NT2/D1 (cell line): ENCODE measurements at places on chromosomes 16 and 17.

- no peak for DNase-seq
These were observed 8.6 kb downstream of the CES4A start for GRCh38 chr16:66996983-66997358.

- DNase-seq, result no peak
These were observed 51.3 kb downstream of the ADCY9 start for GRCh38 chr16:4064950-4065352.

DNA sequence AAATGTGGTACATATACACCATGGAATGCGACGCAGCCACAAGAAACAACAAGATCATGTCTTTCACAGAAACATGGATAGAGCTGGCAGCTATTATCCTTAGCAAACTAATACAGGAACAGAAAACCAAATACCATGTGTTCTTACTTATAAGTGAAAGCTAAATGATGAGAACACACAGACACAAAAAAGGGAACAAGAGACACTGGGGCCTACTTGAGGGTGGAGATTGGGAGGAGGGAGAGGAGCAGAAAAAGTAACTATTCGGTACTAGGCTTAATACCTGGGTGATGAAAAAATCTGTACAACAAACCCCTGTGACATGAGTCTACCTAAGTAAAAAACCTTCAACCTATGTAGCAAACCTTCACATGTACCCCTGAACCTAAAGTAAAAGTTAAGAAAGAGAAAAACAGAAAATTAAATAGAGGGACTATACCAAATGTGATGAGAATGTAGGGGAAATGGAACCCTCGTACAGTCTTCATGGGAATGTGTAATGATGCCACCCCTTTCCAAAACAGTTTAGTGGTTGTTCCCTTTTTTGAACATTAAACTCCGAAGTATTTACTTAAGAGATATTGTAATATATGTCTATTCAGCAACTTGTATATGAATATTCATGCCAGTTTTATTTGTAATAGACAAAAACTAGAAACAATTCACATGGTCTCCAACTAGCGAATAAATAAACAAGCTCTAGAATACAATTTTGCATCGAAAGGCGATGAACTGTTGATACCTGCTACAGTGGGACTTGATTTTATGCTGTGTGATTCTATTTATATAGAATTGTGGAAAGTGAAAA lies 33.9 kb downstream of the AHSP start:
- no peak for DNase-seq

GRCh38 chr17:382644-383533 lies 30.3 kb upstream of the RPH3AL start:
- peak; percentile 76 for DNase-seq

- DNase-seq, result no peak
These were observed 12.7 kb downstream of the MMP2 start for GRCh38 chr16:55491691-55492090.

DNA sequence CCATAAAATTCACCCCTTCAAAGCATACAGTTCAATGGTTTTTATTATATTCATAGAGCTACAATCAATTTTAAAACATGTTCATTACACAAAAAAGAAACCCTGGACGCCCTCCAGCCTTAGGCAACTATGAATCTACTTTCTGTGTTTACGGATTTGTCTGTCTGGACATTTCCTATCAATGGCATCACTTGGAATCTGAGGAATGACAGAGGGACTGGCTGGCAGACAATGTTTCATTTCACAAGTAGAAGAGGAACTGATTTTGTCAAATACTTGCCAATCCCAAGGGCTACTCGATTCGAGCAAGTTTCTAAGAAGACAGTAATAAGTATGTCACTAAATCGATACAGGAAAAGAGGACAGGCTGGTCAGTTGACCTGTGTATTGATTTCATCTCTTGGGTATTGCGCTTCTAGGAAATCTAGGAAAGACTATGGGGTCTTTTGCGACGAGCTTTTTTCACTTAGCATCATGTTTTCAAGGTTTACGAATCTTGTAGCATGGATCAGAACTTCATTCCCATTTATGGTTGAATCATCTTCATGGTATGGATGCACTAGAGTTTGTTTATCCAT lies 56.6 kb downstream of the RGS9 start:
- no peak for DNase-seq

GRCh38 chr16:1378804-1379303 lies 27.1 kb downstream of the GNPTG start:
- no peak for DNase-seq

DNA sequence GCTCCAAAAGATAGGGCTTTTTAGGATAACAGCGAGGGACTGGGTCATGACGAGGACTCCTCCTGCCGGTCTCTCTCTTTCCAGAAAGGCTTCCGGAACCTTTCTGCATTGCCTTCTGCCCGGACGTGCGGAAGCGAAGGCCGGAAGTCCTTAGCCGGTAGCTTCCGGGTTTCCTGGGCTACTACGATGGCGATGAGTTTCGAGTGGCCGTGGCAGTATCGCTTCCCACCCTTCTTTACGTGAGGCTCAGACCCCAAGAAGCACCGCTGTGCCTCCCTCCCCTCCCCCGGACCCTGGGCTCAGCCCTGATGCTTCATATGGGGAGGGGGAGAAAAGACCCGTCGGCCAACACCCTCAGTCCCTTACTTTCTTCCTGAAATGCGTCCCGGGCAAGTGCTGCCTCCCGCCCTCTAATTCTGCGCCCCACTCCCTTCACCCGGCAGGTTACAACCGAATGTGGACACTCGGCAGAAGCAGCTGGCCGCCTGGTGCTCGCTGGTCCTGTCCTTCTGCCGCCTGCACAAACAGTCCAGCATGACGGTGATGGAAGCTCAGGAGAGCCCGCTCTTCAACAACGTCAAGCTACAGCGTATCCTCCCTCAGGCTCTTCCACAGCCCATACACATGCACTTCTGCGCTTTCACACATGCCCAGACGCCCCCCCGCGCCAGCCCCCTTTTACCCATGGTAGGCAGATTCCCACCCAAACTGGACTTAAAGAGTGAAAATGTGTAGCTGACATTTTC lies at the start of gene VPS25:
Gene VPS25, plus strand, starts transcription at position 160 of the 746 bp plus-strand sequence. Its CDS starts 27 bp downstream, at position 187.
- DNase-seq, result peak; percentile 49

DNA sequence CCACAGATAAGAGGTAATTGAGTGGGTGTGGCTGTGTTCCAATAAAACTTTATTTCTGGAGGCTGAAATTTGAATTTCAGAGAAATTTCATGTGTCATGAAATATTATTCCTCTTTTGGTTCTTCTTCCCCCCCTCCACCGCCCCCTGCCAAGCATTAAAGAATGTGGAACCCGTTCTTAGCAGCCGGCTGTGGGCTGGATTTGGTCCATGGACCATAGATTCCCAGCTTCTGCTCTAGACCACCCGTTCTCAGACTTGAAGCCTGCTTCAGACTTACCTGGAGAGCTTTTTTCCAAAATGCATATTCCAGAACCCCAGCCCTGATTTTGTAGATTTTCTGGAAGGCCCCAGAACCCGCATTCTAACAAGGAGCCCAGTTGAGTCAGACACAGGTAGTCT lies 15.1 kb upstream of the LASP1NB start:
- DNase-seq, result no peak

- DNase-seq, result no peak
These were observed 68.6 kb downstream of the ZZEF1 start for GRCh38 chr17:4073983-4074830.

DNA sequence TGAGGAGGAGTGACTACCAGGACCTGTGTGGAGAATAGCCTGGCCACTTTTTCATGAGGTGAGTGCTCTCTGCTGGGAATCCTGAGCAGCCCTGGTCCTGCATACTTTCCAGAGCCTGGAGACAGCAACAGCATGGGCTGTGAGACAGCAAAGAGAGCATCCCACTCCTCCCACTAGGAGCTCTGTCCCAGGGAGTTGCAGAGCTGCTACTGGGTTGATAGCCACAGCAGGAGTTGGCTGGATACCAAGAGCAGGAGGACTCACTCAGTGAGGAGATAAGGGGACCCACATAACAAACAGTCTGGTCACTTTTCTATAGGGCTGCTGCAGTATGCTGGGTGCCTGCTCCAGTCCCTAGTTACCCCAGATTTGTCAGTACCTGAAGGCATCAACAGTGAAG lies 439.3 kb upstream of the CDH8 start:
- DNase-seq, result no peak

DNA sequence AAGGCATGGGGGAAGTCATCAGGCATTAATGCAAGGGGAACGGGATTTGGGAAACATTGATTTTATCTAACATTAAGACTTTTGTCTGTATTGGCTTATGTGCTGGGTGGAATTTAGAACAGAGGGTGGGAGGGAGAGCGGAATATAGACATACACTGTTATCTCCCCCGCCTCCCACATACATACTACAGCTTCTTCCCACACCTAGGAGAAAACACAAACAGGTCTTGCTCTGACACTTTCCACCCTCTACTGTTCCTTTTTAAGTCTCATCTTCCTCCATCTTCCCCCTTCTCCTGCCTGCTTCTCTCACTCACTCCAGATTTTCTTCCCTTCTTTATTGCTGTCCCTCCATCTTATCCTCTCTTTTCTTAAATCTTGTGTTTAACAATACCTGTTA lies 425 bp downstream of the OR4D1 start:
- no peak for DNase-seq

DNA sequence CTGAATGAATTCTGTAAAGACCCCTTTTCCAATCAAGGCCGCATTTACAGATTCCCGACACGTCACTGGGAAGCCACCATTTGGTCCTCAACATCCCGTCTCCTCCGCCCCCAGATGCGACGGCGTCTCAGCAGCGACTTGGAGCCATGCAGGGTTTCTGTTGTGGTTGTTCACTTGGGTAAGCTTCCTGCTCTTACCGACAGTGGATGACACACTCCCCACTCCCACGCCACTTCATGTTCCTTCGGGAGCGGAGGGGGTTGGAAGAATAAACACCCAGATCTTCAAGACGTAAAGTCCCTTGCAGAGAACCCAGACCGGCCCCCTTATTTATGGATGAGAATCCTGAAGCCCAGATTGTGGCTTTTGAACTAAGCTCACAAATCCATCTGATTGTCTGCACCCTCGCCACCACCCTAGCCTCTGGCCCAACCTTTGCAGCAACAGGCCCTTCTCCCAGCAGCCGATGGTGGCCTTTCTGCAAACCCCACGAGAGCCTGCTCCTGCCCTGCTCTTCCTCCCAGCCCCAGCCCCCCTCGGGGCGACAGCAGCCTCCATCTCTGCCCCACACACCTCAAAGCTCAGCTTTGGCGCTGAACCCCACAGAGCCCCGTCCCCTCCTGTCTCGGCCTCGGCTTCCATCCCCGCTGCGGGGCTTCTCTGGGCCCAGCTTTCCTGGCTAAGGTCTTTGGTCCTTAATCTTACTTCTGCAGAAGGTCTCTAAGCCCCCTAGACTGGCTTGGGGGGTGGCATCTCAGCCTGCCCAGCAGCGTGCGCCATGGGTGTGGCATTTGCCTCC lies 19.0 kb upstream of the OSGIN1 start:
- no peak for DNase-seq

GRCh38 chr17:79180358-79181005 lies 105.9 kb downstream of the ENGASE start:
- DNase-seq, result no peak

DNA sequence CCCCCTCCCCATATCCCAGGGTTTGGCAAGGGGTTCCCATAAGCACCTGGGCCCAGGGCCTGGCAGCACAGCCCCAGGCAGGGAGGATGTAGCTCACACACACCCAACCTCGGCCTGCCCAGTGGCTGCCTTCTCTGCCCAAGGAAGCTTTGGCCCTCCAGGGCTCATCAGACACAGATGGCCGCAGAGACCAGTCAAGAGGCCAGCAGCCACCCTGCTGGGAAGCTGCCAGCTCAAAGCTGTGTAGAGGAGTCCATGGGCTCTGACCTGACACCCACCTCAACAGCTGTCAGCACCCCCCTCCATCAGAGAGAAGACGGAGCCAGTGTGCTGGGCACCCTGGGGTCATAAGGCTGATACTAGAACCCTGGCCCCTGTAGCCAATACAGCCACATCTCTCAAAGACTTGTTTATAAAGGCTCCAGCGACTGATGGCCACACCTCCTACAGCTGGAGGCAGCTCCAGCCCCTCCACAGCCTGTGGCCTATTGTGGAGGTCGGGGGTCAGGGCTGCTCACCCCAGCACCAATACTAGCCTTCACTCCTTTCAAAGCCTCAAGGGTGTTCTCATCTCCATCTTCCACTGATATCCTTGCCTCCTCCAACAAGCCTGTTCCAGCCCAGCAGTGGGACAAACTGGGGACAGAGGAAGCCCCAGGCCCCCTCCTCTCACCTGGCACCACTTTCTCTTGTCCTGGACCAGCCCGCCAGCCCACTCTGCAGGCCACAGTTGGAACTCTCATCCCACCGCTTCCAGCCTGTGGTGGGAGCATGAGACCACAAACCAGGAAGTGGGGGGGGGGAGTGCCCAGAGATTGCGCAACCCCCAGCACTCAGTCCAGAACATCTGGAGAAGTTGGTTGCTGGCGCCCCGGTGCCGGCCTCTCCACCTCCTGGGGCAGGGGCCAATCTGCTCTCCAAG lies 2.2 kb upstream of the MPG start:
- no peak for DNase-seq

- no peak for DNase-seq
These were observed 6.5 kb downstream of the NEURL4 start for GRCh38 chr17:7322520-7323194.

DNA sequence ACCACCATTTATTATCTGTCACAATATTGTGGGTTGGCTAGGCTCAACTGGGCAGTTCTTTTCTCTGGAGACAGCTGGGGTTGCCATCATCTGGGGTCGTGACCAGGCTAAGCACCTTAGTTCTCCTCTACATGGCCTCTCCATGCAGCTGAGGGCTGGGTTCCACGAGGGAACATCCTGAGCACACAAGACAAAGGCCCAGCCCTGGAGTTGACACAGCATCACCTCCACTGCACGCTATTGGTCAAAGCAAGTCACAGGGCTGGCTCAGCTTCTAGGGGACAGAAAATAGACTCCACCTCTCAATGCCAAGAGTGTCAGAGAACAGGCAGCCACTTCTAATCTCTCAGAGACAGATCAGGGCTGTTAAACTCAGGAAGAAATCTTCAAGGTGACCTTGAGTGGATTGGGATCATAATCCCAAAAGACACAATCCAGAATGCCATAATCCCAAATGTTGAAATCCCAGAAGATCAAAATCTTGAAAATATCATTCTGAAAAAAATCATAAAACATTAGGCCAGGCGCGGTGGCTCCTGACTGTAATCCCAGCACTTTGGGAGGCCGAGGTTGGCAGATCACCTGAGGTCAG lies 13.0 kb upstream of the USP10 start:
- DNase-seq, result no peak

DNA sequence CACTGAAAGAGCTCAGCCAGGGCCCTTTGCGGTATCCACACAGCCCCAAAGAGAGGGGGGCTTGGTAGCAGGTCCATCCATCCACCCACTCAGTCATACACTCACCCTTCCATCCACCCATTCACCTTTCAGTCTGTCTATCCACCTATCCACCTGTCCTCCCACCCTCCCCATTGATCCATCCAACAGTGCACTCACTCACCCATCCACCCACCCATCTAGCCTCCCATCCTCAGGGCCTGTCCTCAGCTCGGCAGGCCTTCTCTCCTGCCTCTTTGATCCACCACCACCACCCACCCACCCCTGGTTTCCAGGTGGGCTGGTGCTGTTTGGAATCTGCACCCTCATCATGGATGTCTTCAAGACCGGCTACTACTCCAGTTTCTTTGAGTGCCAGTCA lies 1.2 kb downstream of the OTOP2 start:
- no peak for DNase-seq
